ENCODE measurements at places on chromosomes 13 and 19.
A peak's percentile ranks its signal among the peaks of the same experiment; 100 is the strongest.

DNA sequence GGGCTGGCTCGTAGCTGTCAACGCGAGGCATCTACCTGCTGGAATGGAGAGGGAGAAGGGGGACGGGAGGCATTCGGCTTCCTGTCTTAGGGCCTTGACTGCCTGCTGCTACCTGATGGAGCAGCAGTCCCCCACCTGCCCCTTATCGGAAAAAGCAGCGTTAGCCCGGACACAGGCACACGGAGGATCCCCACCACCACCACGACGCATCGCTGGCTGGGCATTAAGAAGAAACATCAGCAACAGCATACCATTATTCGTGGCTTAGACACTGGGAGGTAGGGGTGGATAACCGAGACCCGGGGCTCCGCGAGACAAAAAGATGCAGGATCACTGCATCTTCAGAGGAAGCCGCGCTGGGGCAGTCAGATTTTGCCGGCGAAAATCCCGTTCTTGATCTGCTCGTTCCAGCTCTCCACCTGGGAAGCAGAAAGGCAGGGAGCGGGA is 1.1 kb downstream of the COX6B2 start:
- H3K4me3 ChIP-seq = peak overlapping the region; percentile 62
- no peak overlapping the region for H3K27ac ChIP-seq
- peaks cover 53% of the 10 kb centered on the region for H3K27me3 ChIP-seq
- H3K36me3 ChIP-seq = no peaks in the 10 kb centered on the region

GRCh38 chr13:33219926-33220325 is 65.6 kb downstream of the STARD13 start:
- no peak overlapping the region for H3K27ac ChIP-seq
- DNase-seq = no peak
- no peaks in the 10 kb centered on the region for H3K27me3 ChIP-seq
- no peak overlapping the region for H3K4me3 ChIP-seq
- no peaks in the 10 kb centered on the region for H3K4me1 ChIP-seq
- H3K36me3 ChIP-seq = no peaks in the 10 kb centered on the region

GRCh38 chr19:34480971-34481841 is at the start of gene WTIP:
TSS of gene WTIP (plus strand) at chr19:34481758. CDS start at chr19:34481975, 217 bp downstream.
- no peaks in the 10 kb centered on the region for H3K36me3 ChIP-seq
- H3K4me3 ChIP-seq = peak within 1 kb of the TSS; percentile 24
- no peak within 1 kb of the TSS for H3K27ac ChIP-seq
- peaks cover 9% of the 10 kb centered on the region for H3K4me1 ChIP-seq

DNA sequence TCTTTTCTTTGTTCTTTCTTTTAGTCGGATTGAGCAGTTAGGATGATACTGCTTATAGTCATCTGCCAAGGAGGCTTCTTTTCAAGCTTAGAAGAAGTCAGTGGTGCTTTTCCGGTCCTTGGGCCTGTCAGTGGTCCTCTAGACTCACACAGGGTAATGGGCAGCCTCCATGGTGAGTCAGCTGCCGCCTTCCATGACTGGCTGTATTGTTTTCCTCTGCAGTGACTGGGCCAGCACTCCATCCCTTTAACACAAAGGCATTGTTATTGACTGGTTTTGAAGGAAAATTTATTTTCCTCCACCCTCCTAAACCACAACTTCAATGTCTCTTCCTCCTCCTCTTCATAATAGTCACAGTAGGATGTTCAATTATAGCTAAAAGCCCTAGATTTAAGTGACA is 47.1 kb upstream of the CNMD start:
- no peak overlapping the region for H3K27ac ChIP-seq
- H3K4me1 ChIP-seq = no peaks in the 10 kb centered on the region
- no peaks in the 10 kb centered on the region for H3K36me3 ChIP-seq
- no peak overlapping the region for H3K4me3 ChIP-seq

DNA sequence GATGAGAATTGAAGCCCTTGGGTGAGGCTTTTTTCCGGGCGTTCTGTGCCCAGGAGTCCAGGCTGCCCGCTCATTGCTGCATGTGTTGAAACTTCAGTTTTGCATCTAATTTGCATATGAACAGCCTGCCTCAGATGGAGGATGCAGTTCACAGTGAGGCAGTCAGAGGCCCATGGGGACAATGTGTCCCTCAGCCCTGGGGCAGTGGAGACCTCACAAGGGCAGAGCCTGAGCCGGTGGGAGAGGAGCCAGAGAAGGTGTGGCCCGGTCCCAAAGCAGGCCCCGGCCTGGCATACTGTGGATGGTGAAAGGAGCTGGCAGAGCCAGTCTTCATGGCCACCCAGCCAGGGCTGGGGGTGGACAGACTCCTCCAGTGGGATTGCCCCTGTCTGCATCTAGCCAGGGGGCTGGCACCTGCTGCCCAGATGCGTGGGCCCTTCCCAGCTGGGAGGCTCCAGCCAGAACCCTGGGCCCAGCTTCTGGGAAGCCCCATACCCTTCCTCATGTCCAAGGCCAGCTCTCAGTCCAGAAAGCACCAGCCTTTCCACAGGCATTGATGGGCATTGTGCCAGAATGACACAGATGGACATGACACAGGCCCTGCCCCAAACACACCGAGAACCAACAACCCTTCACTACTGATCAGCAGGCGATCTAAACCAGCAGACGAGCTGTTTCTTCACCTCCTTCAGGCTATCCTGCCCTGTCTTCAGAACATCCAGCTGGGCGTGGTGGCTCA is 32.9 kb upstream of the KCTD15 start:
- no peaks in the 10 kb centered on the region for H3K36me3 ChIP-seq
- H3K4me1 ChIP-seq = no peaks in the 10 kb centered on the region
- peaks cover 5% of the 10 kb centered on the region for H3K27me3 ChIP-seq
- no peak overlapping the region for H3K4me3 ChIP-seq

- H3K4me3 ChIP-seq = no peak overlapping the region
- H3K4me1 ChIP-seq = no peaks in the 10 kb centered on the region
- no peak for DNase-seq
Measured at GRCh38 chr13:37091835-37092234, 13.6 kb downstream of the CSNK1A1L start.

Measured in activated naive CD8-positive, alpha-beta T cell treated with anti-CD3 and anti-CD28 coated beads, Interleukin-2, amount 50 U/mL, for 24 hours (primary cell).